NCI-H1436 (cell line): ENCODE measurements at places on chromosomes 2 and 18.

DNA sequence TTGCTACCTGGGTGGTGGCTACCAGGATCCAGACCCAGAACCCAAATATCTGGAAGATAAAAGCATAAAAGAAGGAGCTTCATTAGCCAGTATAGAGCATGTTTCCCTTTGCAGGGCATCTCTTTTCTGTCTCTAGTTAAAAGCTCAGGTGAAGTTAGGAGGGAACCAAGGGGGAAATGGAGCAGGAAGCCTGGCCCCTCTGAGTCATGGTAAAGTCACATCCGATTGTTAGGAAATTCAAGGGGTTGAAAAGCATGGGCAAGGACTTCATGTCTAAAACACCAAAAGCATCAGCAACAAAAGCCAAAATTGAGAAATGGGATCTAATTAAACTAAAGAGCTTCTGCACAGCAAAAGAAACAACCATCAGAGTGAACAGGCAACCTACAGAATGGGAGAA, 126.9 kb downstream of the RPIA start:
- DNase-seq = no peak

GRCh38 chr2:221822416-221822815, 250.3 kb upstream of the EPHA4 start:
- no peak for DNase-seq

- DNase-seq = no peak
Observed at GRCh38 chr2:18432999-18433398, 127.5 kb downstream of the RDH14 start.

DNA sequence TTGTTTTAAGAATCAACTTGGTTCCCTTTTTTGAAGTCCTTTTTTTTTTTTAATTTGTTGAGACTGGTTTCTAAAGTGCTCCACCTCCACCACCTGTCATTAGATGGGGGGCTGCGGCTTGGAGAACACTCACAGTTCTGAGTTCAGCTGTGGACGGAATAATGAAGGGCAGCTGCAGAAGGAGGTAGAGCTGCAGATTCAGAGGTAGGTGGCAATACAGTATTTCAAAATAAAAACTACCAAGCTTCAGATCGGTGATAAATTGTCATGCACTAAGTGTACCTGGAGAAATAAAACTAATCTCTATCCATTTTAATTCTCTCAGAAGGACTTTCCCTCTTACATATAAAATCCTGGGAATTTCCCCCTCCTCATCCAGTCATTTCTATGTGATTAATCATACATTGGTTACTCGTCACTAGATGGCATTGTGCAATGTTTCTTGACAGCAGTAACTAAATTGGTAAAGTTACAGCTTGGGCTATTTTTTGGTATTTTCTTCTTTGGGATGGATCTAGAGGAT, 81.1 kb upstream of the SLC39A10 start:
- no peak for DNase-seq

GRCh38 chr2:34787341-34787740, 1188.2 kb upstream of the FAM98A start:
- no peak for DNase-seq

GRCh38 chr18:44922968-44923367, 242.3 kb downstream of the SETBP1 start:
- no peak for DNase-seq

GRCh38 chr2:74450570-74451190, 4.2 kb upstream of the INO80B start:
- no peak for DNase-seq

DNA sequence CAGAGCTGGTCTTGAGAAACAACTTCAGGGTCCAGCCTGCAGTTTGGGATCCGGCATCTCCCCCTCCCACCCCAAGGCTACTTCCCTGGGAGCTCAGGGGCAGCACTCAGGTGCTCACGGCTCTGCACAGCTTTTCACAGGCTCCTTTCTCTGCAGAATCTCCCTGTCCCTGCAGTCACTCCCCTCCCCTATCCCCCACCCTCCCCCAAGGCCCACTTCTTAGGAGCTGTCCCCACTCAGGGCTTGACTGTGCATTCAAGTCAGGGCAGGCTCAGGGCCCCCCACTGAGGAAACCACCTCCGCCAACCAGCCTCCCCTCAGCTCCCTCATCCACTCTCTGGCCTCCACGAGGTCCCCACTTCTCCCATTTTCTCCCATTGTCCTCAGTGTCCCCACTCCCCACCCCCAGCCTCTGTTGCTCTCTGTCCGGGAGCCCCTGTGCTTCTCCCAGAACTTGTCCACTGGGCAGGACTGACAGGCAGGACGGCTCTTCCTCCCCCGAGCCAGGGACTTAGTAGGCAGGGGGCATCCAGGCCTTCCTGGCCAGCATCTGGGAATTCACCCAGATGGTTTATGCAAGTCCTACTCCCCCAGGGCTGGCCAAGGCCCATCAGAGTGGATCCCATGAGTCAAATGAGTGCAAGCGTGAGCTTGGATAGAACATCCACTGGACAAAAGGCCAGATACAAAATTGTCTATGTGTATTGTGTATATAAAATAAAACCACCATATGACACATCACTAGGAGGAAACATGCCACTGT, 7.6 kb downstream of the NMUR1 start:
- no peak for DNase-seq

GRCh38 chr18:3453540-3454364, 3.8 kb downstream of the TGIF1 start:
- DNase-seq = no peak

- DNase-seq = no peak
Observed at GRCh38 chr2:32738939-32739338, 111.1 kb downstream of the TTC27 start.

DNA sequence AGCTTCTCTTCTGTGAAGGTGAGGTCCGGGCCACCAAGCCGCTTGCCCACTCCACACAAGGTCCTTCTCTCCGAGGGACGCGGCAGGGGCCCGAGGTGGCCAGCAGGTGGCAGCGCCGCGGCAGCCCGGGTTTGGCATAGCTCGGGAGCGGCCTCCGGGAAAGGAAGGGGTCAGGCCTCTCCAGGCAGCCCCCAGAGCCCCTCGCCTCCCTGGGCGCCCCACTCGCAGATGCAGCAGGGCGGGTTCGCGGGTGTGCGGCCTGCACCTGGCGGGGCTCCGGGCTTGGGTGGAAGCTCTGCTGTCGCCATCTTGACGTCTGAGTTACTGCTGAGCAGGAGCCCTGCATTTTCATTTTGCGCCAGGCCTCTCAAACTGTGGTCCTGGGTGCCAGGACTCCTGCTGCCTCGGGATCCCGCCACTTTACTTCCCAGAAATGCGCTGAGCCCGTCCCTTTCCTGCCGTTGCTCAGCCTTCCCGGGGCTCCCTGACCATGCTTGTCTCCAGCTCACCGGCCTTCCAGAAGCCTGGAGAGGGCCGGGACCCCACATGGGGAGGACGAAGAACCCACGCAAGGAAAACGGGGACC, 18.6 kb upstream of the NCL start:
- DNase-seq = peak; percentile 26

DNA sequence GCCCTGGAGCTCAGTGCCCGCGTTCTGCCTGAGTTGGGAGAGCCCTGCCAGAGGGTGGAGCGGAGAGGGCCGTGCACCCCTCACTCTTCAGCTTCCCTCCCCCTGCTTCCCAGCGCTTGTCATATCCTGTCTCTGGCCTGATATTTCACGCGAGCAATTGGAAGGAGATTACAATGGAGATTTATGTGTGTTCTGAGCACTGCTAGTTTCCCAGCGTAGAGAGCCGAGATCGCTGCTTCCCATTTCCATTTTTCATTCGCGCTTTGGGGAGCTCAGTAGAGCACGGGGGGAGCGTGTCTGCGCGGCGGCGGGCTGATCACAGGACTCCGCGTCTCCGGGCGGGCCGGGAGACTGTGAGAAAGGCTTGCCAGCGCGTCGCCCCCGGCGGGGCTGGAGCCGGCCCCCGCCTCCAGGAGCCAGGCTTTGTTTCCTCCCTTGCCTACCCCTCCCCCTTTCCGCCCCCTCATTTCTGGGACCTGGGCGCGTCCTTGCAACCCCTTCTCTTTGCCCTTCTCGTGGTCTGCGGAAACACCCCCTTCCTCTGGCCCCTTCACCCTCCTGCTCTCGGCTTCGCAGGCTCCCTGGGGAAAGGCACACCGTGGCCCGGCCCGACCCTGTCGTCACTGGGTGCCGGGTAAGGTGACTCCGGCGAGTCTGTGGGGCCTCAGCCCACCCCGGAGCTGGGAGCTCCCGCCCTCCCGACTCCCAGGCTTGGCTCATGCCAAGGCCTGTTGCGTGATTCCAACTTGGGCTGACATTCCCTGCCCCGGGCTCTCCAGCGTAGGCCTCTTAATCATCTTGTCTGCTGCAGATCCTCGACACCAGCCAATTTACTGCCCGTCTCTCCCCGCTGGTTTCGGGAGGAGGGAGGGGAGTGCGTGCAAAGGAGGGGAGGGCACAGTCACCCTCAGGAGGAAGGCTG, 5.8 kb downstream of the DLX2 start:
- no peak for DNase-seq

GRCh38 chr2:72956936-72957335, 39.6 kb downstream of the EMX1 start:
- no peak for DNase-seq

DNA sequence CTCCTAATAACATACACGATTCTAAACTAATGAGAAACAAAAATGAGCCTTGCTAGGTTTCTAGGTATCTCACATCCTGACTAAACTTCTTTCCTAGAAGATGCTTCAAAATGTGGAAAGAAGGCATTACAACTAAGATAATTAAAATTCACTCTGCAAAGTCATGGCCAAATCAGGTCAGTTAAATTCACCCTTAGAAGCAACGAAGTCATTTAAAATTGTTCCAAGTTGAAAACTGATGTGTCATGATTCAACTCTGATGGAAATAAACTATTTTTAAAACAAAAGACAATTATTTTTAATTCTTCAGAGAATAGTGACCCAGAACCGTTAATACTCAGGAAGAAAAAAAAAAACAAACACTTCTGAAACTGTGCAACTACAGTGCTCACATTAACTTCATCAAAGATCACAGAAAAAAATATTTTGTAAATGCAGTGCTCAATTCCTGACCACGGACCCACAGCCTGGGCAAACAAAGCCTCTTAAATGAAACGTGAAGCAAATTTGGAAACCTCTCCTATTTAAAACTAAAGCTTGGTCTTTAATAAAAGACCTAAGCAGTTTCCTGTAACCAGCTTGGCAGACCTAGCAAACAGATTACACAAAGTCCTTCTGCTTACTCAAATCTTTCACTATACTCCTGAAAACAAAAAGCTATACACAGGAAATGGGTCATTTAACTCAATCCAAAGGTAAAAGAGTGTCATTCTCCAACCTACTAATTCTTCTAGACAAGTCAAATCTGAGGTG, 39.0 kb downstream of the CHN1 start:
- DNase-seq = no peak

DNA sequence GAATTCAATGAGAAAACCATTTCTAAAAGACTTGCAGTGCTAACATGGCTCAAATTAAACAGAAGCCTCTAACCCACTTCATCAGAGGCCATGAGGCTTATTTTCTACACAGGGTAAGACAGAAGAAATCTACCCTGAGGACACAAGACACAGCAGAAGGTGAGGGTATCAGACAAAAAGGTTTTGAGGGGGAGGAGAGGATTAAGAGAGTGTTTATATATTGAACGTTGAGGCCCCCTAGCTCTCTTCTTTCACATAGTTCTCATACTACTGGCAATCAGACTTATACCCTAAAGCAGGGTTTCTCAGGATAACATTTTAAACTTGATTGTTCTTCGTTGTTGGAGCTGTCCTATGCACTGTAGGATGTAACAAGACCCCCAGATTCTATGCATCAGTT, 21.4 kb downstream of the ORC4 start:
- DNase-seq = no peak

DNA sequence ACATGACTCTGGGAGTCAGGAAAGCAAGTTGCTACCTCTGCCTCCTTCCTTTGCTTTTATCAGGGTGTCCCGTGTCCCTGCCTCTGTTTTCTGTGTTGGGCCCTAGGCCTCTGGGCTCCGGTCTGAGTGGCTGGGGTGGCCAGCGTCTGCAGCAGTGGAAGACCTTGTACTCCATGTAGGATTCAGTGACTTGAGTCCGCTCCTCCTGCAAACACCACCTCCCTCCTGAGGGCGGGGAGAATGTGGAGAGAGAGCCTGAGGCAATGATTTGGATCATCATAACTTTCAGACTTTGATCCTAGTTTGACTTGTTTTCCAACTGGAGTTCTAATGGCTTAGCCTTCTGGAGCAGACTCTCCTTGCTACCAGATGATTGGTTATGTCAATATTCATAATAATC, 30.8 kb downstream of the ATP6V1C2 start:
- DNase-seq = no peak

- DNase-seq = no peak
Observed at GRCh38 chr18:44693030-44693784, 12.5 kb downstream of the SETBP1 start.

GRCh38 chr18:33184175-33184574, 256.3 kb downstream of the CCDC178 start:
- DNase-seq = no peak

- no peak for DNase-seq
Observed at GRCh38 chr18:10409041-10409440, 45.4 kb upstream of the APCDD1 start.

- no peak for DNase-seq
Observed at GRCh38 chr2:149389506-149390167, 59.2 kb downstream of the LYPD6 start.

DNA sequence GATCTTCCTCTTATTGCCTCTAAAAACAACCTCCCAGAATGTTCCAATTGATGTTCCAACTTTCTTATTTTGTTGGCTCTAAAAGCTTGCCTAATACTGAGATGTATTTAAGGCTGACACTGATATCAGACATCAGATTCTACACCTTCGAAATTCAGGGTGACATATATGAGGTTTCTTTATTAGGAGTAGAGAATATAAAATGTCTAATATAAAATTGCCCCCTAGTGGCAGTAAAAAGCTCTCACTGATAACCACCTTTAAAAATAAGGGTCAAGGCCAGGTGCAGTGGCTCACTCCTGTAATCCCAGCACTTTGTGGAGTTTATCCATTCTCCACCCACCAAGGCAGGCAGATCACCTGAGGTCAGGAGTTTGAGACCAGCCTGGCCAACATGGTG, 789.7 kb upstream of the SLC39A10 start:
- DNase-seq = peak; percentile 13

GRCh38 chr2:236517251-236518031, 52.2 kb upstream of the ACKR3 start:
- DNase-seq = no peak
